ENCODE measurements at places on chromosomes 3 and 15.

DNA sequence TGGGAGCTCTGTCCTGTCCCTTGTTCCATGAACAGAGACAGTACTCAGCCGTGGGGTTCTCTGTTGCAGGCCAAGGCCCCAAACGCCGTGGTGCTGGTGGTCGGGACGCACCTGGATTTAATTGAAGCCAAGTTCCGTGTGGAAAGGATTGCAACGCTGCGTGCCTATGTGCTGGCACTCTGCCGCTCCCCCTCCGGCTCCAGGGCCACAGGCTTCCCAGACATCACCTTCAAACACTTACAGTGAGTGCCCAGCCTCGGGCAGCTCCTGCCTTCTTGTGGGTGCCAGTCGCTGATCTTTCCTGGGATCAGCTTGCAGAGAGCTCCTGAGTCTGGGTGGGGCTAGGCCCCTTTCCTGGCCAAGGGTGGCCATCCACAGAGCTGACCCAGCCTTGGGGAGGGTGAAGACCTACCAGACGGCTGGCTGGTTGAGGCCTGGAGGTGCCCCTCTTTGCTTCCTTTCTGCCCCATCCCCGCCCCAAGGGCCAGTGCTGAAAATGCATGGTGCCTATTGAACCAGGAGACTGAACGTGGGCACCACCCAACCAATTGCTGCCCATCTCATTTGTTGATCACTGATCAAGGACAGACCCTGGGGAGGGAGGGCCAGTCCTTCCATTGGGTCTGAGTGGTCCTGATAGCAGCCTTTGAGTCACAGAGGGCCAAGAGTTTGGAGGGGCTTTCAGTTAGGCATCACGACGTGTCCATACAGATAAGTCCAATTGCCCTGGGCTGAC, 106.9 kb downstream of the LRRK1 start:
- DNase-seq = no peak

DNA sequence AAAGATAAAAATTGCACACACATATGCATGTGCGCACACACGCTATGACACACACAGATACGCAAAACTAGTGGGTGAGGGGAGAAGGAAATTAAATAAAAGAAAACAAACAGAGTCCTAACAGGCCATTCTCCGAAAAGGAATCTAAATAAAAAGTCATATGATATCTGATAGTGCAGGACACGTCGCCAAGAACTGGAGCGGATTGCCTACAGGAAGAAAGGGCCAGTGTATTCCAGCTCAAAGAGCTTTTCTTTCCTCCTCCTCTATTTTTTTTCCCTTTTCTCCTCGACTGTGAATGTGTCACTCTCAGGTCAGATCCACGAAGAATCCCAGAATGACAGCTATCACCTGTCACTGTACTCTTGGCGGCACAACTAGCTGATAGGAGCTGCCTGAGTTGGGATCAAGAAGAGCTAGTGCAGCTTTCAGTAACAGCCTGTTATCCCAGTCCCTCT, 157.8 kb downstream of the TIGIT start:
- no peak for DNase-seq

DNA sequence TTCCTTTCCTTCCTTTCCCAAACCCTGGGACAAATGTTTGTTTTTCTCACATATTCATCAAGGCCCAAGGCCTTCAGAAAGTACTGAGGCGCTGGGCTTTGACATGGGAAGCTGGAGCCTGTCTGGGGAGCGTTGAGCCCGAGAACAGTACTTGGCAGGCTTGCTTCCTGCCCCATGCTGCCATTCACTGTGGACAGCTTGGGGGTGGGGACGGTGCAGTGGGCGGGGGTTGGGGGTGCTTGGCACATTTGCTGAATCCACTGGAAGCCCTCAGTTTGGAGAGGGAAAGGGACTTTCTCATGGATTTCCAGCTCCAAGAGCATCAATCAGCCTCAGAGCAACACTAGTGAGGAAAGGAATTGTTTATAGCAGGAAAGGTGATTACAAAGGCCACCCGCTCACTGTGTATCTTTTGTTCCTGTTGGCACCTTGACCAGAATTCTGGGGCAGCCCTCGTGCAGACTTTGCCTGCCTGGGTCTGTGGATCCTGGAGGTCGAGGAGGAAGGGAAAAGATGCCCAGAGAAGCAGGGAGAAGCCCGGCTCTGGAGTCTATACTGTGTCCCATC, 199.8 kb upstream of the RGMA start:
- DNase-seq = no peak

- no peak for DNase-seq
Measured at GRCh38 chr3:177835008-177835407, 637.7 kb upstream of the TBL1XR1 start.

- no peak for DNase-seq
Measured at GRCh38 chr3:189833996-189834395, 202.8 kb downstream of the TP63 start.

DNA sequence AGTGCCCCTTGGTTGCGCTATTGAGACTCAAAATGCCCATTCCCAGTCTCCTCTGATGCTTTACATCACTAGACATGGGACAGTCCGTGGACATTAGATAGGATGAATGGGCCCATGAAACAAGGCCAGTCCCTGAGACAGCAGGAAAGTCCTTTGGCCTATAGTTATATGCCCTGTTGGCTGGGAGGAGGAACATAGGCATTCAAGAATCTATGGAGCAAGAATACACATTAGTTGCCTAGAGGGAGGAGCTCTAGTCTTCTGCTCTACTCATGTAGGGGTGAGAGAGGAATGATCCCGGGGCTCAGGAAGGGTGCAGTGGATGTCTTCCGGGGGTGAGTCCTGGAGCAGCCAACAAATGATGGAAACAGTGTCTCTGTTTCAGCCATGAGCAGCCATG, 58.0 kb upstream of the LRTM1 start:
- no peak for DNase-seq

DNA sequence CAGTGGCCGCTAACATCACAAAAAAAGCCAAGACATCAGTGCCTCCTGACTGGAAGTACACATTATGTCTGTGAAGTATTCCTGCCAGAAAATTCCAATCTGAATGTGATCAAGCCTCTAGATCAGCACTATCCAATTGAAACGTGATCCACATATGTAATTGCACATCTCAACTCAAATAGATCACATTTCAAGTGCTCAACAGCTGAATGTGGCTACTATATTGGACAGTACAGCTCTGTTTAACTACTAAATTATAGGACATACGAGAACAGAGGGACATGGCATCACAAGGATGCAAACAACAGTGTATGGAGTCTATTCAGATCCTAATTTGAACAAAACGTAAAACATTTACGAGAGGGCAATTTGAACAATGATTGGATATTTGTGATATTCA, 542 bp upstream of the UBAP1L start:
- DNase-seq = no peak

GRCh38 chr15:89378296-89379151, 43.9 kb upstream of the POLG start:
- no peak for DNase-seq

GRCh38 chr3:182469086-182469485, 324.2 kb upstream of the ATP11B start:
- no peak for DNase-seq

- no peak for DNase-seq
Measured at GRCh38 chr15:50108461-50108860, 10.6 kb downstream of the ATP8B4 start.

GRCh38 chr15:33971811-33972210, 3.5 kb downstream of the CHRM5 start:
- DNase-seq = no peak

Measured in NCI-H510A (cell line).